ENCODE measurements at places on chromosomes 11 and 22.

DNA sequence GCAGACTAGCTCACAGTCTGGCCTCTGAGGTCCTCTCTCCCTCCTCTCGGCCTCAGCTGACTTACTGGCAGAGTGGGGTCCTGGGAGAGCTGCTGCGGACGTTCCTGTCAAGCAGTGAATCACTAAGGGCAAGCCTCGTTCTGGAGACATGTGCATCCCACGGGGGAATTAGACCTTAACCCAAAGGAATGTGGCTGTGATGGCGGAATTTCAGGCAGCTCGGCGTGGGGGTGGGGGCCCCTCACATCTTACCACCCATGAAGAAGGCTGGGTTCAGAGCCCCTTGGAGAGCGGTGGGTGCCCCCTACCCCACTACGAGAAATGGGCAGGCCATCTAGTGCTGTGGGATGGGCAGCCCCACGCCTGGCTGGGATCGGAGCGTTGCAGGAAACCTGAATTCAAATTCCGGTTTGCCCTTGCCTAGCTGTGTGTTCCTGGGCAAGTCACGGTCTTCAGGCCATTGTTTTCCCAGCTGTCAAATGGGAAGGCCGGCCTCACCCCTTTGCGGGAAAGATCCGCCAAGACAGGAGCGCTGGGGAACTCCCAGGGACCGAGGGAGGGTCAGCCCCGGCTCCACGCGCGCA is 554 bp downstream of the LRRC32 start:
- no peak for DNase-seq

- no peak for DNase-seq
These were observed 301.3 kb upstream of the TENM4 start for GRCh38 chr11:79742176-79742575.

DNA sequence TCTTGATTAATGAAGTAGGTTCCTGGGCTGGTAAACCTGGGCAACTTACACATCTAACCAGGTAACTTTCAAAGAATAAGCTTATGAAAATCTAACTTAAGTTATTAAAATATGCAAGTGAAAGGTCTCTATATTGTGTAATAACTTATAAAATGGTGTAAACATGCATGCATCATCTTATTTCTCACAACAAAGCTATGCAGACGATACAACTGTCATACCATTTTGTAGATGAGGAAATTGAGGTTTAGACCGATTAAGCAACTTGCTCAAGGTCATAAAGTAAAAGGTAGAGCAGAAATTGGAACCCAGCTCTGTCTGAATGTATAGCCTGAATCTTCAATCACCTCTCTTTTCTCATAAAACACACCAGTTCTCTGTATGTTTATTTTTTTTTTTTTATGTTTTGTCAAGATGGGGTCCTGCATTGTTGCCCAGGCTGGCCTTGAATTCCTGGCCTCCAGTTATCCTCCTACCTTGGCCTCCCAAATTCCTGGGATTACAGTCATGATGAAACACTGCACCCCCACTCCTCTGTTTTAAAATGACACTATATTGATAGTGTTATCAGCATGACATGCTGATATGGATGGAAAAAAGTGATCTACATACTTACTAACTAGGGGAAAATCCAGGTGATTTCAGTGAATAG is 109.6 kb downstream of the SGSM3 start:
- no peak for DNase-seq

DNA sequence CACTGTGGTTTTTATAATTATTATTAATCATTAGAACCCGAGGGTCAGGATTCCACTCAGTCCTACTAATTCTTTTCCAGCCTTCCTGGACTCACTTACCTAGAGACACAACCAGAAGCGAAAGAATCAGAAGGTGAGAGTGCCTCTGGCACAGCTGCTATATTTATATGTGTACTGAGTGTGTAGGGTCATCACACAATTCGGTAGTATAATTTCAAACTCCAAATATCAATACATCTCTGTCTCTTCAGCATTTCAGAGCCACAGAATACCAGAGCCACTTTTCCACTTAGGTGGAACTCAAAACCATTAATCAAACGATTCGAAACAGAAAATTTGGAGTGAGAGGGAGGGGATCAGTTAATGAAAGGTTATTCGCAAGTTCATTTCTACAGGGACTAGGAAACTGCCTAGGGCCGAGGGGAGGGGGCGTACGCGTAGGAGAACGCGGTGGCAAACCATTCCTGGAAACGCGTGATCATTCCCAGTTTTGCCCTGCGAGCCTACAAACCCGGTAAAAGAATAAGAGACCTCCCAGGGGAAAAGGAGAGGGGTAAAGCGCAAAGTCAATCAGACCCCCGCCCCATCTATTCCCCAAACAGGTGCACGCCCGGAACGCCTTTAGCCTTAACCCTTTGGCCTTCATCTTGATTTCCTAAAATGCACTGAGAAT is 5.4 kb downstream of the BSX start:
- no peak for DNase-seq

- no peak for DNase-seq
These were observed 15.9 kb upstream of the GRAMD4 start for GRCh38 chr22:46604306-46604690.

GRCh38 chr11:28808771-28809170 is 700.6 kb downstream of the METTL15 start:
- no peak for DNase-seq

GRCh38 chr11:110089617-110090282 is 3.4 kb upstream of the ZC3H12C start:
- DNase-seq, result no peak

DNA sequence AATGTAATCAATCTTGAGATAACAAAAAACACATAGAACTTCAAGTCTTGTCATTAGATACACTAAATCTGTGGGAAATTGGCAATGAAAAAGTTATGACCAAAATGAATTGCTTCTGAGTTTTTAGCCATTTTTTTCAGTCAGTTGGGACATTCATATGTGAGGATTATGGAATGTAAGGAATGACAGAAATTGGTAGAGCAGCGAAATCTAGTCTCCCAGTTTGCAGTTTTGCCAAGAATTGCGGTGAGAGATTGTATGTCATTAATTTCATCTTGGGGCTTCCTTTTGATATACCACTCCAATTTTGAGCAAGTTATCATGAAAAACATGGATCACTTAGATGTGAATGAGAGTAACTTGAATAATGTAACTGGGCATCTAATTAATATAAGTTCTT is 49.9 kb downstream of the SIK2 start:
- no peak for DNase-seq

DNA sequence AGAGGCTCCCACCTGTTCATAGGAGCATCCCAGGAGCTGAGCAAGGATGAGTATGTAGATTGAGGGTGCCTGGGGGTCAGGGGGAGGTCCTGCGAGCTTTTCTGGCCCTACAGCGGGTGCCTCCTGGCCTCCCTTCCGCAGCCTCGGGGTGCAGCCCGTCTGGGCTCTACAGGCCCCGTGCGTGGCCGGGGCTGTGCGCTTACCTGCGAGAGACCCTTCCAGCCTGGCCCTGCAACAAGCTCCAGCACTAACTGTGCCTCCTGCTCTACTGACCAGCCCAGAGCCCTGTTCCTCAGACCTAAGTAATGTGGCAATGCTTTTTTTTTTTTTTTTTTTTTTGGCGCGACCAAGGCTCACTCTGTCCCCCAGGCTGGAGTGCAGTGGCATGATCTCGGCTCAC is 1129.1 kb downstream of the BRD1 start:
- no peak for DNase-seq

- DNase-seq, result no peak
These were observed 23.0 kb downstream of the MRPL48 start for GRCh38 chr11:73810637-73811036.

GRCh38 chr22:23522623-23523251 is 57.4 kb downstream of the IGLL1 start:
- no peak for DNase-seq

GRCh38 chr11:88398372-88398771 is 60.8 kb upstream of the CTSC start:
- no peak for DNase-seq

DNA sequence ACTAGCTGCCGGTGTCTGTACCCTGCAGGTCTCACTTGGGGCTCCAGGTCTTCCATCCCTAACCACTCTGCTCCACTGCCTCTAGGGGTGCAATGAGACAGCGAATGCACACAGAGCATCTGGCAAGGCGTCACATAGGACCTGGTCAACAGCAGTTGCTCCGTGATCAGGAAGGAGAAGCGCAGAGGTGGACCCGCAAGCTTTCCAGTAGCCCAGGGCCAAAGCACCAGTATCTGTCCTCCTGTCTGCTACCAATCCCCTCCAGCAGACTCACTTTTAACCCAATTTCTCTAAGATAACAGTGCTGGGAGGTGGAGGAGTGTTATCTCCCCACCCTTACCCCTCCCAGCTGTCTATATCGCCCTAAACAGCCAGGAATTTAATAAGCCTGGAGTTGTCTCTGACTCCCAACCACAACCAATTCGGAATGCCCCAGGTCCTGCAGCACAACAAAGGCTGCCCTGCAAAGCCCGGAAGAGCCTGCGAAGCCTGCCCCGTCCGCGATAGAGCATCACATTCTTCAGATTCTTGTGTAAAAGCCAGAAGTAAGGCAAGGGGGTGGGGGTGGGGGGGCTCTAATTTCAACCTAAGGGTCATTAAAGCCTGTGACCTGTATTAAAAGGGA is 19.3 kb downstream of the MYH9 start:
- DNase-seq, result no peak

DNA sequence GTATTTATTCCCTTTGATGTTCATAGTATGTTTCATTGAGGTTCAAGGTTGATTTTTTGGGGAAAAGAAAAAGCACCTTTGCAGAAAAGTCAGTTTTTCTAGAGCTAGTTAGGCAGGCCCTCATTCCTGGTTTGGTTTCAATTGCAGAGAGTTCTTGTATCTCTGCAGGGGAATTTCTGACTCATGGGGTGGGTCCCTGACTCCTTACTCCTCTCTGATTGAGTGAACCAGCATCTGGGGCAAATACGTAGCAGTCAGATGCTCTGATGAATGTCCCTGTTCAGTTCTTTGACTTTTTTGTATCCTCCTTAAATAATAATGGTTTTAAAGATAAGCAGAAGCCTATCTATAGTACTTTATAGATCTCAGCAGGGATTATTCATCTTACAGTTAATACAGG is 7.7 kb upstream of the NCR3LG1 start:
- DNase-seq, result no peak

GRCh38 chr11:82047200-82047599 is 686.5 kb downstream of the FAM181B start:
- no peak for DNase-seq

- DNase-seq, result no peak
These were observed 85.2 kb upstream of the GRAMD1B start for GRCh38 chr11:123344790-123345357.

DNA sequence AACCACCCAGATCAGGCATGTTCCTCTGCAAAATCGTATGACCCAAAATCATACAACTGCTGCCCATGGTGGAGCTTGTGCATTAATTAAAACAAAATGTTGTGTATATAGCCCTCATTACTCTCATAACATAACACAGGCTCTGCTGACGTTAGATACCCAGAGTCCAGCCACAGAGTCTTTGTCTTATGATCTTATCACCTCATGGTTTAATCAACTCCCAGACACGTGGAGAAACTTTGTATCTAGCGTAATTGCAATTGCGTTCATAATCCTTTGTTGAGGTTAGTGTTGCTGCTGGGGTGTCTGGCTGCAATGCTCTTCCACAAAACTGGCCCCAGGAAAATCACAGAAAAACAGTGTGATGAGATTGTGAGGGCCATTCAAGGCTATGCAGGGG is 5.0 kb upstream of the APOL1 start:
- DNase-seq, result no peak

DNA sequence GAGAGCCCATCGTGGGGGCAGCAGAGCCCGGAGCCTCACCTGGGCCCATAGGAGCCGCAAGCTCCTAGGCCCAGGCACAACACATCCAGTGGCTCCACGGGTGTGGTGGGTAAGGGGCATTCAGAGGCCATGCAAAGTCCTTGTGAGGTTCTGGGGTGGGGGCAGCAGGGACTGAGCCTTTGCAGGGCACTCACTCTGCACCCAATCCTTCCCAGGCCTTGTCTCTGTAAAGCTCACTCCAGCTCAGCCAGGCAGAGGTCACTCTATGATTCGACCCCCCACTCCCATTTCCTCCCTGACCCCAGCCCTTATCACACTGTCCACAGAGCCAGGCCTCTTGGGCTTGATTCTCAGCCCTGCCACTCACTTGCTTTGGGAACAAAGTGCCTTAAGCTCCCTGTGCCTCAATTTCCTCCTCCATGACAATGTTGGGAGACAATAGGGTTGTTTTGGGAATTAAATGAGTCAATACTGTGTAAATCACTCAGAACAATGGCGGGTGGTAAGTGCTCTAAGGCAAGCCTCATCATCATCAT is 46.6 kb downstream of the LRRC32 start:
- no peak for DNase-seq

GRCh38 chr22:33920927-33921524 is 750 bp upstream of the LARGE1 start:
- DNase-seq, result peak; percentile 82

- DNase-seq, result no peak
These were observed 28.8 kb downstream of the FLRT1 start for GRCh38 chr11:64064374-64065140.

DNA sequence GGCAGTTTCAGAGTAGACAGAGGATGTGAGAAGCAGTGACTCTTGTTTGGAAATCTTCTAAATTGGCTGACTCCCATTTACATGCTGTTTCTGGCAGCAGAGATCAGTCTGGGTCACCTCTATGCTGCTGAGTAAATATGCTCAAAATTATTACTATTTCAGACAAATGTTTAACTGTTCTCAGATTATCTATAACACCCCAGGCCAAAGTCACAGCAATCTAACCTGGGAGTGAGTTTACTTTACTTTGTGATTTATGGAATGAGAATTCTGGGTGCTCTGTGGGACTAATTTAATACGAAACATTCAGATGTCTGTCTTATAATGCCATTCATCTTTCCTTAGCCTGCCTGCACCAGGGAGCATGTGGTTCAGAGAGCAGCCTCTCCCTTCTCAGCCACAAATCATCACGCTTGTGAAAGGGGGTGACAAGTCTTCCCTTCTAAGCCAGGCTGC is 282.5 kb upstream of the MPPED2 start:
- DNase-seq, result no peak

- no peak for DNase-seq
These were observed 21.4 kb downstream of the ADM start for GRCh38 chr11:10326012-10326964.

DNA sequence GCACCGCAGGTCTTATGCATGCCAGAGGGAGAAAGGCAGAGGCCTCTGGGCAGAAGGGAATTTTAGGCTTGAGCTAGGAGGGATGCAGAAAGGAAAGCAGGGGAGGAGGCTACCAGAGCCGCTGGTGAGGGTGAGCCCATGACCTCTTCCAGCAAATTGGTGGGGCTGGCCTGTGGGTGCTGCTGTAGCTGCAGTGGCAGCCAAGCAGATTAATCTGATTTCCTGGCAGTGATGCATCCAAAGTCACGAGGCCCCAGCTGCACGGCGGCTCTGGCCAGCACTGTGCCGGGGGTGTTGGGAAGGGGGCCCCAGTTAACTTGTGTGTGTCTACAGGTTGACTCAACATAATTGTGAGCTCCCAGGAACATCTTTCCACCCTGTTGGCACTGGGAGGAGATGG is 41.4 kb upstream of the B3GAT1 start:
- no peak for DNase-seq

DNA sequence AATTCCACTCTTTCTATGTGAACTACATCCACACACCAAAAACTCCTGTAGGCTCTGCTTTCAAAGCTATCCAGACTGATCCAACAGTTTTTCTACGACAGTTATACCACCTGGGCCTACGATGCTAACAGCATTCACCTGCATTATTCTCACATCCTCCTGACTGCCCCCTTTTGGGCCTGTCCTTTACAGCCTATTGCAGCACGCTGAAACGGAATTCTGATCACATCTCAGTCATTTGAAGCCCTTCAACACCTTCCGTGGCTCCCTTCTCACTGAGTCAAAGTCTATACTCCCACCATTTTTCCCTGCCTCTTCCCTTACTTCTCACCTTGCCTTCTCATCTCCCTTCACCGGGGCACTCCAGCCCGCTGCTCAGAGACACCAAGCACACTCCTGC is 791.3 kb upstream of the KIRREL3 start:
- DNase-seq, result no peak

- no peak for DNase-seq
These were observed 166.0 kb downstream of the TENM4 start for GRCh38 chr11:79274636-79275331.

All from NCI-H1436 treated with DMSO at 0.1 percent for 48 hours (cell line).